ENCODE measurements at places on chromosomes 6 and 20. TPM values are rescaled to one million over a fixed set of nuclear protein-coding genes. Genes with fewer than 3 reads are reported as not detected.

The HMGCLL1 gene
- not detected for total RNA-seq

The DNPH1 gene
- 43.7 TPM for total RNA-seq

The LY6G6D gene
- total RNA-seq, result not detected

GRCh38 chr6:21987501-21987957 is 309.3 kb downstream of the PRL start:
- no peak for DNase-seq

DNA sequence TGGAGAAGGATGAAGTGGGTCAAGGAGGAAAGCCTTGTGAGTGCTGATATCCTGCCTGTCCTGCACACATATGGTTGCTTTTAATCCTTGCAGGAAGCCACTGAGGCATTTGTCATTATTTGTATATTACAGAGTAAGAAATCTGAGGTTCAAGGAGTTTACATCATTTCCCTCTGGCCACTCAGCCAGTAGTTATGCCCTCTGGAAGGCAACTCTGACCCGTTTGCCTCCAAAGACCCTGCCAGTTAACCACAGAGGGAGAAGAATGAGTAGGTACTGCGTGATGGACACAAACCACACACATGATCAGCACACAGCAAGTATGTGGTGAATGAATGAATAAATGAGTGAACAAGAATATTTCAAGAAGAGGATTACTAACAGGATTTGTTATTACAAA is 7.9 kb upstream of the FAM210B start:
- no peak for DNase-seq

GRCh38 chr6:10831609-10832008 is 6.7 kb downstream of the MAK start:
- DNase-seq, result no peak

- DNase-seq, result no peak
Observed at GRCh38 chr6:160812097-160812496, 110.1 kb downstream of the PLG start.

Data from activated naive CD8-positive, alpha-beta T cell treated with anti-CD3 and anti-CD28 coated beads, Interleukin-2, amount 10 ng/mL, durations not matched to agents 7 days and 5 days (primary cell).